ENCODE measurements at places on chromosomes 2 and 18.

- DNase-seq, result no peak
Measured at GRCh38 chr2:124402274-124402673, 377.2 kb downstream of the CNTNAP5 start.

GRCh38 chr2:61469424-61470121 is 1.3 kb downstream of the USP34 start:
- DNase-seq, result no peak

- no peak for DNase-seq
Measured at GRCh38 chr2:164725542-164725941, 104.3 kb upstream of the GRB14 start.

GRCh38 chr2:85914922-85915321 is 26.1 kb upstream of the ST3GAL5 start:
- DNase-seq, result no peak

DNA sequence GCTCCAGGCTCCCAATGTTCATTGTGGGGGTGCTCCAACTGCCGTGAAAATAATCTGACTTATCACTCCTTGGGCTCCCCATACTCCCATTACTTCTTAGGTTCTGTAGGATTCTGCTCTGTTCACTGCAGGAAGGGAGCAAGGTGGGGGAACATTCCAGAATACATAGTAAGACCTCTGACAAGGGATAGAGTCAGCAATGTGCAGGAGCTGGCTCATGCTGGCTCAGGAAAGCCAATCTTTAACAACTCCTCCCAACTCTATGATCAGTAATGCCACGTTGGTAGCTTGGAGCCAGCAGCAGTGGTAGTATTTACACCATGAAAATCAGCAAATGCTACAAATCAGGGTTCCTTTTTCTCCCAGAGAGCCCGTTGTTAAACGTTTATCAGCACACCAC is 44.4 kb downstream of the FECH start:
- DNase-seq, result no peak

DNA sequence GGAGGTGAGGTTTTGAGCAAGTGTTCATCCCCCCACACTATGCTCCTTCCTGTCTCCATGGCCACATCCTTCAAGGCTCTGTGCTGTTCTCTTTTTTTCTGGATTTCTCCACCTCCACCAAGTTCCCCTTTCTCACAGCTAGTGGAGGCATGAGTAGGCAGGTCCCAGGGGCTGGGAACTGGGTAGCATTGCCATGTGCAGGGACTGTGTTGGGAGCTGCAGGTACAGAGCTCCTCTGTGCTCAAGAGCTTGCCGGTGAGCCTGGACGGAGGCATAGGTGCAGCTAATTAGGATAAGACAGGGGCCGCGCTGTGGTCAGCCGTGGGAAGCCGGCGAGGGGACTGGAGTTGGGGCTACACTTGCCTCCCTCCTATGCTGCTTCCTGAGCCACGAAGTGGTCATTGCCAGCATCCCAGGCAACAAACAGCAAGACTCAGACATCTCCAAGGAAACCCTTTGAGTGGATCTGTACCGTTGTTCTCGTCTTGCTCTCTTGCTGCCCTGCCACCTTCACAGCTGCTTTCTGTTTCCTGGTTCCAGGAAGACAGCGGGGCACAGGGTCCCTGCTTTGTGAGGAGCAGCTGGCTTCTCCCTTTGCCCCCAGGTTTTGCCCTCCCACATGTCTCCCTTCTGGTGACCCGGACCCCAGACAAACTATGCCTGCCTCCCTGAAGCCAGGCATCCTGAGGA is 36.9 kb downstream of the ATOH8 start:
- no peak for DNase-seq

DNA sequence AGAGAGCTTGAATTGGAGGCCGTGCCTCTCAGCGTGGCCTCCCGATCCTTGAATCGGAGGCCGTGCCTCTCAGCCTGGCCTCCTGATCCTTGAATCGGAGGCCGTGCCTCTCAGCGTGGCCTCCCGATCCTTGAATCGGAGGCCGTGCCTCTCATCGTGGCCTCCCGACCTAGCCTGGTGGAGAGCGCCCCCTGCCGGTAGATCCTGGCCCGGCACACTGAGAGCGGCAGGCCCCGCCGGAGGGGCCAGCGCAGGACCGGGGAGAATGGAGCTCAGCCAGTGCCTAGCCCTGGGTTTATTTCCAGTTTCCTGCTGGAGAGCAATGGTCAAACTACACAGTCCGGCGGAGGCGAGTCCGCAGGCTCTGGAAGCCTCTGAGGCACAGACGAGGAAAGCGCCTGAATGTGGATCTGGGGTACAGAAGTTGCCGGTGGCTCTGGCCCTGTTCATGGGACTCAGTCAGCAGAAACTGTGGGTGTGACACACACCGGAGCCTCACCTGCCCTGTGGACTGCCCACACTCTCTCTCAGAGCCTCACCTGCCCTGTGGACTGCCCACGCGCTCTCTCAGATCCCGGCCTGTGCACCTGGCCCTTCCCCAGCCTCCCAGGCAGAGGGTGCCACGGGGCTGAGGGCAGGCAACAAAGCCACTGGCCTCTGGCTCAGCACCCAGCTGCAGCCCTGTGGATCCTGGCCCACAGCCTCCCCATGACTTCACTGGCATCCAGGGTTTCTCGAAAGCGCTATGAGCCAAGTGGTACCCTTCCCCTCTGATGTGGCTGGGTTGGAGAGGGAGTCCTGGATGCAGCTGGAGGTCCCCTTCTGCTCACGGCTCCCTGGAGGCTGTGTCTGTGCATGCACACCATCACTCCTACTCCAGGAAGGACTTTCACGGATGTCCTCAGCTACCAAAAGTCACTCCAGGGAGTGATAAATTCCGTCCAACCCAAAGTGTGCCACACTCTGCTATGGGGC is 1.5 kb downstream of the IL36B start:
- DNase-seq, result no peak

GRCh38 chr2:214322662-214323061 is 88.2 kb upstream of the VWC2L start:
- DNase-seq, result no peak

- no peak for DNase-seq
Measured at GRCh38 chr2:94960266-94960665, 65.2 kb upstream of the MAL start.

Measured in T follicular helper cell (primary cell).